ENCODE measurements at places on chromosomes 2 and 18.
A peak's percentile ranks its signal among the peaks of the same experiment; 100 is the strongest.

GRCh38 chr2:6966446-6966940, 49.3 kb downstream of the RNF144A start:
- DNase-seq = no peak

DNA sequence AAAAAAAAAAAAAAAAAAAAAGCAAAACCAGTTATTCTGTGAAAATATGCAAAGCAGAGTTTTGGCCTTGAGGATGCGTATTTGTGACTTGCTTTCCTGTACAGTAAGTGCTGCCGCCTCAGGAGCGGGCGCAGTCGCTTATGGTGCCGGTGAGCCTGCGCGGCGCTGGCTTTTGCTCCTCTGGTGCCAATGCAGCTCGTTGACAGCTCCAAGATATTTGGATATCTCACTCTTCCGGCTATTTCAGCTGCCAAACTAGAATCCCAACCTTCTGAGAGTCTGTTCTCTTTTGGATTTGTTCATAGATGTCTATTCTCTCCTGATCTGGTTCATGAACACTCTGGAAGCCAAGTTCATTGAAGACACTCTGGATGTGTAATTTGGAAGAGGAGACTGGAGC, 184.1 kb downstream of the AGAP1 start:
- DNase-seq = no peak

- DNase-seq = no peak
These were observed 80.5 kb upstream of the KIF5C start for GRCh38 chr2:148794558-148794957.

- DNase-seq = no peak
These were observed 59.3 kb downstream of the RDH14 start for GRCh38 chr2:18501156-18501555.

- DNase-seq = peak; percentile 19
These were observed 37.5 kb downstream of the CMPK2 start for GRCh38 chr2:6828299-6828584.
